Activated CD4-positive, alpha-beta T cell treated with anti-CD3 and anti-CD28 coated beads, Interleukin-2, amount 50 U/mL, for 16 hours (primary cell): ENCODE measurements at places on chromosomes 16 and 17.

- DNase-seq = no peak
Observed at GRCh38 chr16:55588799-55589198, 22.3 kb downstream of the CAPNS2 start.

DNA sequence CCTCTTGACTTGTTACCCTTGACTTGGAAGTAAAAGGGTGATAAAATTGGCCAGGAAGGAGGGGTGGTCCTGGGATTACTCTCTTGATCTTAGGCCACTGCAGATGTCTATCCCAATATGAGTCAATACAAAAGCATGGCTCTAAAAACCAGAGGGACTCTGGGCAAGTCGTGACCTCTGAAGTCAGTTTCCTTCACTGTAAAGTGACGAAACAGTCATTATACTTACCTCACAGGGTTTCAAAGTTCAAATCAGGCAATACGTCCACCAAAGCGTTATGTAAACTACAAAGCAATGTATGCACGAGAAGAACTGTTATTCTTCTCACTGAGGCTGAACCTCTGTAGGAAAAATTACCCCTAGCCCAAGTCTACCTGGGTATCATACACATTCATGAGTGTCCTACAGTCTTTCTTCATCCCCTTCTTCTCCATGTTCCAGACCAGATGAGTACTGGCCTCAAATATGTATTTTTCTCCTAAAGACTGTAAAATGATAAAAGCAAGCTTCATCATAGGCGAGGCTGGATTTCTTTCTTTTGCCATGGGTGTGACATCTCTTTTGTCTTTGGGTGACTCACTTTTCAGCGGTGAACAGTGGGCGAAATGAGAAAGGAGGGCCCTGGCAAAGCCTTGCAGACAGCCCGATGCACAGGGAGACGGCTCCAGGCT, 34.5 kb upstream of the CLEC18B start:
- no peak for DNase-seq

DNA sequence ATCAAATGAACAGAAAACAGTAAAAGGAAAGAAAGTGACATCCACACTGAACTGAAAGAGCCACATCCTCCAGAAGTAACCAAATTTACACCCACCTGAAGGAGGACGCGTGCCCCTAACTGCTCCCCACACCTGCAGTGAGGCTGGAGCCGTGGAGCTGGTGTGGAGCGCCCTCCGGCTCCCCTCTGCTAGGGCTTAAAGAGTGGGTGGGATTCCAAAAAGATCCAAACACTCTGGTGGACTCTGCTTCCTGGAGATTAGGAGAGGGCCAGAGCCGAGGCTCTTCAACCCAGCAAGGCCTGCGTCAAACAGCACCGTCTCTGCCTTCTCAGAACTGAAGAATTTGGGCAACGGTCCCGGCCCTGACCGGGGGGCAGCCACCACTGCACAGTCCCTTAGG, 15.2 kb downstream of the CCDC40 start:
- no peak for DNase-seq

- no peak for DNase-seq
Observed at GRCh38 chr16:14180481-14180944, 109.4 kb downstream of the MRTFB start.

GRCh38 chr17:72952220-72952619, 140.3 kb downstream of the SLC39A11 start:
- no peak for DNase-seq

DNA sequence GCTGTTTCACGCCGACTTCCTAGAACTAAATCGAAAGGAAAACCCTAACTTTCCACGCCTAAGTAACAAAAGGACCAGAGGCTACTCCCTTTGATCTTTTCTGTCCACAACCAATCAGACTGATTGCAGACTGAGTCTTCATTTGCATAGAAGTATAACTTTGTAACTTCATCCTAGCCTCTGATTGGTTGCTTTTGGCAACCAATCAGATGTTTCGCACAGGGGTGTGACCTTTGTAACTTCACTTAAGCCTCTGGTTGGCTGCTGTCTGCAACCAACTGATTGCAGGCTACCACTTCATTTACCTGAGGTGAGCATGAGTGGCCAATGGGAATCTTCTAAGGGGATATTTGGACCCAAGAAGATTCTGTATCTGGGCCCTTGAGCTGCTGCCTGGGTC, 17.4 kb upstream of the ICAM2 start:
- DNase-seq = no peak

DNA sequence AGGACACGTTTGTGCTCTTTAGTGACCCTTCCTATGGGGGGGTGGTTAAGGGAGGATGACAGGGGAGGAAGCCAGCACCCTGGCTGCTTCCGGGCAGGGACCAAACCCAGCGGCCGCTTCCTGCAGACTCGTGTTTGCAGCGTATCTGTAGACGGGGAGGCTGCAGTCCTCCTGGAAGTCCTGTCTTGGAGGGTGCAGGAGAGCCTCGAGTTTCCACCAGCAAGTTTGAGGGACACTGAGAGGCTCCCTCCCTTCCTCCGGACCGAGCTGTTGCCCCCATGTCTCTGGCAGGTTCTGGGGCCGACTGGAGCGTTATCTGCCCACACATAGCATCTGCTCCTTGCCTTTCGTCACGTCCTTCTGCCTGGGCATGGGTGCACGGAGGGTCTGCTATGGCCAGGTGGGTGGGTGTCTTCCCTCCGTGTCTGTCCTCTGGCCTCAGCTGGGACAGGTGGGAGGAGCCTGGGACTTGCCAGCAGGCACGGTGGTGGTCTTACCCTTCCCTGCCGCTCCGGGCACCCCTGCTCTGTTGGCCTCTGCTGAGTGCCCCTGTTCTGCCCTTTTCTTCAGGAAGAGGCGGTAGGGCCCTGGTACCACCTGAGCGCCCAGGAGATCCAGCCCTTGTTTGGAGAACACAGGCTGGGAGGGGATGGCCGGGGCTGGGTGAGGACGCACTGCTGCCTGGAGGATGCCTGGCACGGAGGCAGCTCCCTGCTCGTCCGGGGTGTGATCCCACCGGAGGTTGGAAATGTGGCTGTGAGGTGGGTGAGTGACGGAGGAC, 8.8 kb downstream of the ENGASE start:
- no peak for DNase-seq

- DNase-seq = no peak
Observed at GRCh38 chr16:73000020-73000906, 47.7 kb downstream of the ZFHX3 start.
